ENCODE measurements at places on chromosomes 7 and 10.
A peak's percentile ranks its signal among the peaks of the same experiment; 100 is the strongest.

- no peak for DNase-seq
Observed at GRCh38 chr7:41808541-41808940, 105.7 kb upstream of the INHBA start.

GRCh38 chr7:128000048-128000447 is 31.2 kb downstream of the LRRC4 start:
- DNase-seq = no peak

GRCh38 chr10:97185326-97186058 is at the start of gene SLIT1:
SLIT1 (minus strand) TSS chr10:97185959; CDS start chr10:97185674, 285 bp downstream.
- no peak for DNase-seq

DNA sequence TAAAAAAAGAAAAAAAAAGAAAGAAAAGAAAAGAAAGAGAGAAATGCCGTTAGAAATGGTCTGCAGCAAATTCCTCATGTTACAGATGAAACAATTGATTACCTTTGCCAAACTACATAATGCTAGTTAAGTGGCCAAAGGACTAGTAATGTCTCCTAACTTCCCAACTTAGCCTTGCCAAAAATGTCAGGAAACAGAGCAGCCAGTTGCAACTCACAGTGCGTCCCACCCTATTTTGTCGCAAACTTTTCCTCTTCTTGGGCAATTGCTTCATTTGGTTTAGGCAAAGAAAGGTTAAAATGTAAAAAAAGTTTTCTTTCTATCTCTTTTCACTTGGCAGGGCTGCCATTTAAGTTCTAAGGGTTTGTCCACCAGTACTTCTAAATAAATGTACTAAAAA is 53.1 kb downstream of the APBB1IP start:
- DNase-seq = no peak

DNA sequence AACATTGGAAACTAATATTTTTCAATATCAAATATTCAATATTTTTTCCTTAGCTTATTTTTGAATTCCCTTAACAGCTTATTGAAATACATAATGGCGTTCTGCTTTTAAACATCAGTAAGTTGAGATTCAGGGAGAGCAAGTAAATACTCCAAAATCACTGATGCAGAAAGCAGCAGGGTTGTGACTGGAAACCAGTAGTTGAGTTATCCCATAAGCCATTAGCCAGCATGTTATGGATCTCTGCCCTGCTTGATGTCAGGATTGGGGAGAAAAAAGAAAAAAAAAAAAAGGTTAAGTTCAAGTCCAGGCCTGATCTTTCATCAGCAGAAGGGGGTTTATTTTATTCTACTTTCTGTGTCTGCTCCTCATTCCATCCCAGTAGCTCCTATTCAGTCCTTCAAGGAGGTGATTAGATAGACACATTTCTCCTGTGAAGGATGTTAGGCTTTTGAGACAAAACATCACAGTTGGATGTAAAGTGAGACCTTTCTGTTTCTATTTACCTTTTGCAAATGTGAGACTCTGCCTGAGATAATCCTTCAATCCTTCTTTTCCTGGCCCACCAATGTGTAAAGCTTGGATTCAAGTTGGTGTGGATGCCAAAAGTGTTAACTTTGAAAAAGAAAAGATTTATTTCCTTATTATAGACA is 110.9 kb upstream of the HDAC9 start:
- no peak for DNase-seq

DNA sequence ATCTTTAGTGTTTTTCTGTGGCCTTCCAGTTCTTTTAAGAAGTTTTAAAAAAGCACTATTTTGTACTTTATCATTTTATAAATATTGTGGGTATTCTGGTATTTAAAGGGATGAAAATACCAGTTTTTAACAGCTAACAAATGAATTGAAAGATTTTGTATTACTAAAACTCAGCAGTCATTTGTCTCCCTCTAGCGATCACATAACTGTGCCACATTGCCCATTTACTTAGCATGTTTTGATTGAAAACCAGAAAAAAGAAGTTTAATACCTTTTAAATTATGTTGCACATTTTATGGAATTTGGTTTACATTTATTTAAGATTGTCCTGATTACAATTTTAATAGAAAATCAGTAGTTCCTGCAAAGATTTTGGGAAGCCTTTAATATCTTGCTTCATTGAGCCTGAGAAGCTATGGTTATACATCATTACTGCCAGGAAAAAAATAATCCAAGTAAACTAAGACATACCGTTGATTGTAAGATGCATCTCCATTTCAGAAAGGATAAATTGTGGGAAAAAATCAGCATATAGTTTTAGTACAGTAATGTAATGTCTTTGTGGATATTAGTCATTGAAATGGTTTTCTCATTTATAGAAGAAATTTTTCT is 34.9 kb downstream of the TAX1BP1 start:
- DNase-seq = peak; percentile 35

DNA sequence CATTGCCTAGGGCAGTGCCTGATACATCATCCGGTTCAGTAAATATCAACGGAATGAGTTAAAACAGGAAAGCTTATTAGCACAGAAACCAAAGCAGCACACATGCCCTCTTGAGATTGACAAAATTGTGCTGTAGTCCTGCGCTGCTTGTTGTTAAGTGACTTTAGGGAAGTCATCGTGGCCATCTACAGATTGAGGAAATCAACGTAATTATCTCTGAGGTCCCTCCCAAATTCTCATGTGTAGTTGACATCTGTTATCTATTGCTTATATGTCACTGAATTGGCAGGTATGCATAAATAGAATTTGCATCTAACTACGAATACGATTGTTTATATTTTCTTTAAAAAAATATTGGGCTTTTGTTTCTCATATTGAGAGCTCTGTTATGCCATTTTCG is 3.5 kb upstream of the GNB2 start:
- no peak for DNase-seq

GRCh38 chr10:73959484-73960243 is 38.3 kb upstream of the VCL start:
- DNase-seq = peak; percentile 81

DNA sequence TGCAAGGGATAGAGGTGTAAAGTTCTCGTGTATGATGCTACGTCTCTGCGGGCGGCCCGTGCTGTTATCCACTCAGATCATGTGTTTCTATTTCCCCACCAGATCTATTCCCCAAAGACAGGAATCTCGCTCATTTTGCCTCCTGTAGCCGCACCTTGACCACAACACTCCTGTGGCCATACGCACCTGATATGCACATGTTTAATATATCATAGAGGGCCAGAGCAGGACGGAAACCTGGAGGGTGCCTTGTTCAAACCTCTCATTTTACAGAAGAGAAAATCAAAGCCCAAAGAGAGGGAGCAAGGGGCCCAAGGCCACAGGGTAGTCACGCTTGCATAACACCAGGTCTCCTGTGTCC is 37.6 kb downstream of the STRA8 start:
- DNase-seq = no peak

DNA sequence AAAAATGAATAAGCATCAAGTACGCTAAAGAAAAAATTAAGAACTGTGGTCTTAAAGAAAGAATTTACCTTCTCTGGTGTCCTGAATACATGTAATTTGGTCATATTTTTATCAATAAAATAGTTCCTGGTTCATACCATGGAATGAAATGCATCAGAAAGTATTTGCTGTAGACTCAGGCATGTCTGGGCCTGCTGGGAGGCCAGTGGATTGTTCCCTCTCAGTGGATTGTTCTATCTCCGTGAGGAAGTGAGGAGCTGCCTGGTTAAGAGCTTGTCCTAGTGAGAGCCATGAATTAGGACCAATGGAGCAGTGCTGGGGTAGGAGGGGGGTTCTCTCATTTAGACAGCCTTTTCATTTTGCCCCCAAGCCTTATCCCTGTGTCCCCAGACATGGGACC is 211.7 kb upstream of the HABP2 start:
- DNase-seq = no peak

DNA sequence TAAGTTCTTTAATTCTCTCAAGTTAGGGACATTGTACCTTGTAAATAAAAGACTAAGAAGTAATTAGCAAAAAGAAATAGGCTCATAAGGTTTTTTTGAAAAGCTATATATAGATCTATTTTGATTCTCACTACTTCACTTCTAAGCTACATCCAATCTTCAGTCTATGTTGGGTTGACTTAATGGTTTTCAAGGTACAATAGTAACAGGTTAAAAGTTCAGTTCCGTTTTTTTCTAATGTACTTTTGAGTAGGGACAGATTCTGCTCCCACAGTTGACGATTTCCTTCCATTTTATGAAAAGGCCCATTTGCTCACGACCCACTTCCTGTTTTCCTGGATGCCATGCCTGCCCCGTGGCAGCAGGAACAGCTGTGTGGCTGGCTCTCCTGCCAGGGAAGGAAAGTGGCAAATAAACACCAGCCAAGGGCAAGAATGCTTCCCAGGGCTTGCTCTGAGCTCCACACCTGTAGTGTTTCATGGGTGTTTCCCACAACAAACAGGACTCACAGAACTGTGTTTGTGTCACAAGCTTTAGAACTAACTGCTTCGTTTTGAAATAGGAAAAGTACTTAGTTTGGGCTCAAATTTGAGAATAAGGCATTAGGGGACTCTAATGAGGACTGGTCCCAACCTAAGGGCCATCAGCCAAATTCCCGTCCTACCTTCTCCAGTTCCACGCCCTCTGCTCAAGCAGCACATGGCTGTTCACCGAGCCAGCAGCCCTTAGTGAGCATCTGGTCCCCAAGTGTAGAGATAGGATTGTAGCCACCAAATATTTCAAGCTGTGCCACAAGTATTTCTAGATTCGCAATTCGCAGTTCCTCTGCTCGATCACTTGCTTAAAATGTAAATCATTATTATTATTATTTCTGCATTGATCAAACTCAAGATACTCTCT is 240.7 kb downstream of the COBL start:
- peak; percentile 30 for DNase-seq

DNA sequence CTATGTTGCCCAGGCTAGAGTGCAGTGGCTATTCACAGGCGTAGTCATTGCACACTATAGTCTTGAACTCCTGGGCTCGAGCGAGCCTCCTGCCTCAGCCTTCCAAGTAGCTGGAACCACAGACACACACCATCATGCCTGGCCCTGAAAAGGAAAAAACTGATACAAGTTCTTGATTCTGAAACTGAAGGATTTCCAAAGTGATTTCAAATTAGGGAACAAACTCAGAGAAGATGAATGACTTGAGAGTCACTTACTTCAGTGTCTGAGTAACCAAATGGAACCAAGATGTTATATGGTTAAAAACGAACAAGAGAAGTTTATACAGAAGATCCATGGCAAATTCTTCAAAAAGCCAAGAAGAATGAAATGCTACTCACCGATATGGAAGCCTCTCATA is 14.4 kb downstream of the CWF19L1 start:
- DNase-seq = no peak

DNA sequence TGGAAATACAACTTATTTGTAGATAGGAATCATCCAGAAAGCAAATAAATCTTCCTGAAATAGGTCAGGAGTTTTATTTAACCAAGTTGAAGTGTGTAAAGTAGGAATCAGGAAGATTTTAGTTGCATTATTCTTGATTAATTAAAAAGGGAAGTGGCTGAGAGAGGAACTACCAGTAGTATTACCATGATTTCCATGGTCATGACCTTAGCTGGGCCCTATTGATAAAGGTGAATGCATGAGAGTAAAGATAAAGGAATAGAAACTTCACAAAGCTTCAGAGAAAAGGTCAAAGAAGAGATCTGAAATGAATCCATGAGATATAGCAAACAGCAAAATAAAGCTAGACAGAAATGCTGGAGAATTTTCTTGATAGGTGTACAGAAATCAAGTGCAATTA is 46.2 kb upstream of the DLX6 start:
- no peak for DNase-seq

- no peak for DNase-seq
Observed at GRCh38 chr10:7474388-7474787, 63.6 kb upstream of the SFMBT2 start.

DNA sequence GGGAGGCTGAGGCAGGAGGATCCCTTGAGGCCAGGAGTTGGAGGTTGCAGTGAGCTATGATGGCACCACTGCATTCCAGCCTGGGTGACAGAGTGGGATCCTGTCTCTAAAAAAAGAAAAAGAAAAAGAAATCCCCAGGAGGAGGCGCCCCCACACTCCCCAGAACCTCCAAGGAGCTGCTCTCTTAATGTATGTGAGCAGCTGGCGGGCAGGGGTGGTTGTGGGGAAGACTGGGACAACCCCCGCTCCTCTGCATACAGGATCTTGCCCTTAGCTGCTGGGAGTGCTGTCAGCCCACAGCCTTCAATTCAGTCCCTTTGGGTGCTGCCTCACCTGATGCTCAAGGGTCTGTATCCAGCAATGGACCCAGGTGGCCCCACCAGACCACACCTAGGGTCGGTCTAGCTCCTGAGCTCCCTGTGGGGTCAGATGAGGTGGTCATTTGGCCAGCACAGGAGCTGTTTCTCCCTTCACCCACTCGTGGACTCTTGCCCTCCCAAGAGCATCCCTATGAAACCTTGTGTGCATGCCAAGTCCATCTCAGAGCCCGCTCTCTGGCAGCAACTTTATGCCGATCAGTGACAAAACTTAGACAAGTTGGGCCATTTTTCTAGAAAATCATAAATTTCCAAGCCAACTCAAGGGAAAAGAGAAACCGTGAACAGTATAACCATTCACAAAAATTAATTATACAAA is 97.5 kb downstream of the CREM start:
- DNase-seq = no peak

DNA sequence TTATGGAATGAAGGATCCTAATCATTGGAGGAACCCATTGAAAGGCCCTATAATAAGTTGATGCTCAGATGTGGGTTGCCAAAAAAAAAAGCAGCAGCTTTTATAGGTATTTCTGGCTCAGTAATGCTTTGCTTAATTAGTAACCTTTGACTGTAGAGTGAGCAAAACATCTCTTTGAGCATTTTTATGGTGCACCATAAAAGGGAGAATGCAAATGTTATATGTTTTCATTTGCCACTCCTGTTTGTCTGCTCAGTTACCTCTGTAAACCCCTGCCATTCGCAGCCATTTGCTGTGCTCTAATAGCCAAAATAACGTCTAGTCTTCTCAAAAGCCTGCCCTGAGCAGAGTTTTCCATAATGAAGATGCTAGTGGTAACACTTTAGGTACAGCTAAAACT is 589.1 kb upstream of the FOXK1 start:
- no peak for DNase-seq

DNA sequence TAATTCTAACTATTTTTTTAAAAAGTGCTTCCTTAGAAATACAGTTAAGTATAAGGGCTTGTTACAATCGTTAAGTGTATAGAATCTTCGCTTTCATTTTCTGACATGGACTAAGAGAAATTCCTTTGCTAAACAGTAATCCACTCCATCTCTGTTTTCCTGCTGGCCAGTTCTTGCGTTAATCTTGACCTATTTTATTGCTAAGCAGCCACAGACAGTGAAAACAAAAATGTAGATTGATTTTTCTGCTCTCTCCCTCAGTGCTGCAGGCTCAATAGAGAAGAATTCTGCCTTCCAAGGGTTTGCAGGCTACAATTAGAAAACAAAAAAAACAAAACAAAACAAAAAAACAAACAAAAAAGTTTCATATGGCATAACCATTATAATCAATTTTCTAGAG is 310.4 kb upstream of the ADARB2 start:
- DNase-seq = no peak

- no peak for DNase-seq
Observed at GRCh38 chr7:129713544-129713943, 102.0 kb downstream of the NRF1 start.

DNA sequence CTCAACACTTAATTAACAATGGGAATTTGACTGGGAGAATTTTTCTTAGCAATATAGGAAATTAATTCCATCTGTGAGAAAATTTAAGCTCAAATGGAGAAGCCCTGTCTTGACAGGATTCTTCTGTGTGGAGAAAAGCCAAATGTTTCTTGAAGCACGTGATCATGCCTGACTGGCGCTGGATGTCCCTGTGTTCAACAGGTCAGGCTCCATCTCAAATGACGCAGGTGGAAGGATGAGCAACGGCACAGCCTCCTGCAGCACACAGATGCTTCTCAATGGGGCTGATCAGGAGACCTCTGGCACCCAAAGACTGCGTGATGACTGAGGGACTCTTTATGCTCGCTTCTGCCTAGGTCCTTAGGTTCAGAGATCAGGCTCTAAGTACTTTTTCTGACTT is 143.8 kb downstream of the RSU1 start:
- no peak for DNase-seq

Measured in M059J (cell line).